CD14-positive monocyte (primary cell): ENCODE measurements at places on chromosomes 1 and 21.

DNA sequence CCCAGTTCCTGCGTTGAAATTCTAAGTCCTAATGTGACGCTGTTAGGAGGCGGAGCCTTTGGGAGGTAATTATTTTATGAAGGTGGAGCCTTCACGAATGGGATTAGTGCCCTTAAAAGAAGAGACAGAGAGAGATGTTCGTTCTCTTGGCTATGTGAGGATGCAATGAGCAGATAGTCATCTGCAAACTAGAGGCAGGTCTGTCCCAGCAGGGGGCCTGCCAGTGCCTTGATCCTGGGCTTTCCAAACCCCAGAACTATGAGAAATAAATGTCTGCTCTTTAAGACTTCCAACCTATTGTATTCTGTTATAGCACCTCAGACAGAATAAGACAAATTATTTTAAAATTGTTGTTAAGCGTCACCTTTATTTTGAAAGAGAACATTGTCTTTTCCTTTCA is 123.1 kb upstream of the KCNJ6 start:
- DNase-seq, result no peak

DNA sequence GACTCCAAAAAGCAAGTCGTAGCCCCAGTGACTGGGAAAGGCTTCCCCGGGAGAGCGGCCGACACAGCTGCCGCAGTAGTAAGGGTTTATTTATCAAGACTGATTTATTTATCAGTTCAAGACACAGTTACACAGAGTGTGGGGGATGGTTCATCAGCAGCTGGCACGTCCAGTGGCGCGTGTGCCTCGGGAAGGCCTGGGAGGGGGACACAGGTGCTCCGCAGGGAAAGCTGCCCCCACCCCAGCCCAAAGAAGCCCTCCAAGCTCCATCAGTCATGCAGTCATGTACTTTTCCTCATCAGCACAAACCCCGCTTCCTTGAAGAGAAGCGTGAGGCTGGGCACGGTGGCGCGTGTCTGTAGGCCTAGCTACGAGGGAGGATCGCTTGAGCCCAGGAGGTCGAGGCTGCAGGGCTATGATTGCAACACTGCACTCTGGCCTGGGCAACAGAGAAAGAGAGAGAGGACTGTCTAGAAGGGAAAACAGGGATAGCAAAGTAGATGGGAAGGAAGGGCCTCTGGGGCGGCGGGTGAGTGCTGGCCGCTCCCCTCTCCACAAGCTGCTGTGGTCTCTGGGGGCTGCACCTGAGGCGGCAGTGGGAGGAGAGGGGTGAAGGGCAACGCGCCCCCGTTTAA is 53.2 kb downstream of the PRKCZ start:
- no peak for DNase-seq

DNA sequence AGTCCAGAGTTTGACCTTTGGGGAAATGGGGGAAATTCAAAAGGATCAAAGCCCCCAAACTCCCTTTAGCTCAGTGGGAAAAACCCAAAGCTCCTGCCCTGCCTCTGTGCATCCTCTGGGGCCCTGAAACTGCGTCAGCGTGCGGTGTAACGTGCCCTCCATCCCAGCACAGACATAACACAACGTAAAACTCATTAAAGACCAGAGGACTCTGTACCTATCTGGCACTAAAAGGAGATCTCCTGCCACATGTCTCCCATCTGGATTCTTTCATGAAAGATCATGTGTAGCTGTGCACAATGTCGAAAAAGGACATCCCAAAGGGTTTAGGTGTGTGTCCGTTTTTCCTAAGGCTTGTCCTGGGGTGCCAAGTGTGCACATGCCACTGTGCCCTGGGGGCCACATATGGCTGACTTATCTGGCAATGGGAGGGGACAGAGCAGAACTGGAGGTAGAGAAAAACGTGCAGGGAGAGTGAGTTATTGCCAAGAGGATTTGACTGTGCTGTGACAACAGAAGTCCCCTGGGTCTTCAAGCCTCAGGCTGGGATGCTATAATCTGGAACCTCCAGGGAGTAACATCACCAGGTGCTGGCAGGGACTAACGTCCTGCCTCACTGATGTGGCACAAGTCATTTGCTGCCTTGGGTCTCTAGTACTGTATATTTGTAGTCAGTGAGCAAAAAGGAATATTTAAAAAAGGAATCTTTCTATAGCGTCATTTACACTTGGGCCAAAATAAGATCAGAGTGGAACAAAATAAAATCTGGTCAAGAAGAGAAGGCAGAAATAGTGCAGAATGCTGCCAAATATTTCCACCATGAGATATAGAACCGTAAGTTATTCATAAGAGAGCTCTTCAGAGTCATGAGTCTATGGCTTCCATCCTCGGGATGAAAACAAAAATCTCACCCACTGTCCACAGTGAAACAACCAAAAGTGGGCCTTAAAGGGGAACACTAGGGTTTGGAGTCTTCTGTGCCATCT is 52.3 kb downstream of the ITPKB start:
- DNase-seq, result no peak

GRCh38 chr1:27662261-27662660 is 9.7 kb downstream of the IFI6 start:
- no peak for DNase-seq
